ENCODE measurements at places on chromosomes 7 and 10.

GRCh38 chr10:99234041-99234790, 1.4 kb downstream of the HPSE2 start:
- peak; percentile 66 for DNase-seq

DNA sequence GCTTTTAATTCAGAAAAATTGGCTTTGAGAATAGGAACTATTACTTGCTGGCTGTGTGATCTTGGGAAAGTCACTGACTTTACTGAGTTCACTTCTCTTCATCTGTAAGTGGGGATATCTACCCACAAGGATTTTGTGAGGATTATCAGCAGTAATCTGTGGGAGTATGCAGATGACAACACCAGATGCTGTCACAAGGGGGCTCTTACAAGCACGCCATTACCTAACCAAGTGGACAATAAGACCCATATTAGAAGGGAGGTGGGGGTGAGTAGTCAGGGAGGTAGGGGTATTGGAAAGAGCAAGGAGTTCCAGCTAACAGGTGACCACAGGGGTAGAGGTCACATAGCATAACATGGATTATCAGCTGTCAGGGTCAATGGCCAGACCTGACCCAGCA, 569.4 kb downstream of the SUGCT start:
- DNase-seq: no peak

DNA sequence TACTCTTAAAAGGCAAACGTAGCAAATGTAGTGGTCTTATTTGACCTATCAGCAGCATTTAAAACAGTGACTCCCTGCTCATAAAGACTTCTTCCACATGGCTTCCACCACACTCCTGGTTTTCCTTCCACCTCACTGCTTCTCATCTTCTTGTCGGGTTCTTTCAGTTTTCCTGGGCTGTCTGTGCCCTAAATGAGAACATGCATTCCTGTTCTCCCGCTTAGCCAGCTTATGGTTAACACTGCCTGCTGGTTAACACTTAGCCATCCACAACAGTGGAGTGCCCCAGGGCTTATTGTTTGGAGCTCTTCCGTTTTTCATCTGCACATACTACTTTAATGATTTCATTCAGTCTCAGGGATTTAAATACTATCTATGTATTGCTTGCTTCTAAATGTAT, 34.3 kb upstream of the EXOC6 start:
- DNase-seq: no peak

DNA sequence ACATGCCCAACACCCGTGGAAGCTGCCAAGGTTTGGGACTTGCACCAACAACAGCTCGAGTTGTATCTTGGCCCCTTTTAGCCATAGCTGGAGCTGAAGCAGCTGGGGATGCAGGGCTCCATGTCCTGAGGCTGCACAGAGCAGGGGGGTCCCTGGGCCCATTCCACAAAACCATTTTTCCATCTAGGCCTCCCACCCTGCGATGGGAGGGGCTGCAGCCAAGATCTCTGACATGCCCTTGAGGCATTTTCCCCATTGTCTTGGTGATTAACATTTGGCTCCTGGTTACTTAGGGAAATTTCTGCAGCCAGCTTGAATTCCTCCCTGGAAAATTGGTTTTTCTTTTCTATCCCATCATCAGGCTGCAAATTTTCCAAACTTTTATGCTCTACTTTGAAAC, 637.8 kb upstream of the VSTM2A start:
- no peak for DNase-seq

GRCh38 chr7:52287698-52288097, 747.7 kb upstream of the POM121L12 start:
- no peak for DNase-seq

DNA sequence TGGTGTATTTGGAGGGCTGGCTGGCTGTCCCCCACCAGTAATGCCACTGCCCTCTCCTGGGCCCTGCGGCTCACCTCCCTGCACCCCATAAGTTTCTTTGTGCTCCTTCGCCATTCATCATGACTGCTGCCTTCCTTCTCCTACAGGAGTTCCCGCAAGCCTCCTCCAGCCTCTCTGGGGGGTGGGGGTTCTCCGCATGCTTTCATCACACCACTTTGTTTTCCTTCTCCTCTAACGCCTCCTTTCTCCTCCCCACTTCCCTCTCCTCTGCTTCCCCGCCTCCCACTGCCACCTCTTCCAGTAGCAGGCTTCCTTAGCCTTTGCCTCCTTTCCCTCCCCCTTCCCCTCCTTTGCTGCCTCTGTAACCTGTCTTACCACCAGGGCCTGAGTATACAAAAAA, 58.1 kb downstream of the PAX2 start:
- no peak for DNase-seq

DNA sequence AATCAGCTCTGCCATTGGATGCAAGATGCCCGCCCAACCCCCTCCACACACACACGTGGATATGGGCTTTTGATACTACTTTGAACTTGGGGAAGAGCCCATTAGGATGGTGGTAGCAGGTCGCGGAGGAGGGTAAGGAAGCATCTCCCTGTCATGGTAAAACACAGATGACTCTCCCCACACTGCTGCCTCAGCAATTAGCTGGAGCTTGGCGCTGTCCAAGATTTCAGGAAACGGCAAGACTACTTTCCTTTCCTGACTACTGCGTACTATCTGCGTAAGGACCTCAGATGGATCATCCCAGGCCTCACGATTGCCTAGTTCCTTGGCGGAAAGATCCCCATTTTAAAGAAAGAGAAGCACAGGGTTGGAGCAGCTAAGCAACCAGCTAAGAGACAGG, 134.3 kb downstream of the C10orf90 start:
- DNase-seq: no peak
